Forelimb muscle (tissue), 1 donor: ENCODE measurements at places on chromosomes 16 and 17. TPM values are rescaled to one million over a fixed set of nuclear protein-coding genes. Genes with fewer than 3 reads are reported as not detected.

DNA sequence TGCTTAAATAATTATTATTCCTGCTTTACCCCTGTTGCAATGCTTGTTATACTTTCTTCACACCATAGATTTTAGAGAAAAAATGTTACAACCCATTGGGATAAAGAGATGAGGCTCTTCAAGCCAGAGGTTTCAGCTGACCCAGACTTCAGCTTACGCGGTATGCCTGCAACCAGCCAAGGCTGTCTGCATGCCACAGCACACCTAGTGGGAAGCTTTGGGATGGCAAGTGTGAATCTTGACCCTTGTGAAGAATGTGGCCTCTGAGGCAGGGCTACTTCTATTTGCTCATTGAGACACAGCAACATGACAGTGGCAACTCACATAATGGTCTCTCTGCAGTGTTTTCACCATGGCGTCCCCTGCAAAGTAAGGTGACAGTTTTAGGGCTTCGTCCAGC, 193.9 kb upstream of the PIRT start:
- DNase-seq = no peak

GRCh38 chr16:19879241-19879792, 5.3 kb downstream of the GPRC5B start:
- DNase-seq = no peak

GRCh38 chr17:28334171-28334570, 1.1 kb downstream of the IFT20 start:
- no peak for DNase-seq

GRCh38 chr17:13510062-13510461, 91.7 kb downstream of the HS3ST3A1 start:
- peak; percentile 22 for DNase-seq

The TRAF7 gene
- 43.7 TPM for polyA plus RNA-seq
